ENCODE measurements at places on chromosomes 3 and 15. TPM values are rescaled to one million over a fixed set of nuclear protein-coding genes. Genes with fewer than 3 reads are reported as not detected.

Gene PSTPIP1
- 187 TPM for total RNA-seq

Gene GPR27
- 3.0 TPM for total RNA-seq

DNA sequence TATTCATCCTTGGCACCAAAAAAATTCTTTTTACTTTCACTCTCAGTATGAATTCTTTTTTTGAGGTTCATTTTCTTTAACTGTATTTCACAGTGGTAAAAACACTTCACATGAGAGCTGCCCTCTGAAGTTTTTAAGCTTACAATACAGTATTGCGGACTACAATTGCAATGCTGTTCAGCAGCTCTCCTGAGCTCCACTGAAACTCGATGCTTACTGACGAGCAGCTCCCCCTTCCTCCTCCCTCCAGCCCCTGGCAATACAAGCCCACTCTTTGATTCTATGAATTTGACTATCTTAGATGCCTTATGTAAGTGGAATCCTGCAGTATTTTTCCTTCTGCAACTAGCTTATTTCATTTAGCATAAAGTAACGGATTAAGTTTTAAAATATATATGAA, 183.4 kb downstream of the ADAMTS17 start:
- no peak for DNase-seq

- DNase-seq, result no peak
Observed at GRCh38 chr3:148962513-148962912, 28.8 kb upstream of the GYG1 start.

DNA sequence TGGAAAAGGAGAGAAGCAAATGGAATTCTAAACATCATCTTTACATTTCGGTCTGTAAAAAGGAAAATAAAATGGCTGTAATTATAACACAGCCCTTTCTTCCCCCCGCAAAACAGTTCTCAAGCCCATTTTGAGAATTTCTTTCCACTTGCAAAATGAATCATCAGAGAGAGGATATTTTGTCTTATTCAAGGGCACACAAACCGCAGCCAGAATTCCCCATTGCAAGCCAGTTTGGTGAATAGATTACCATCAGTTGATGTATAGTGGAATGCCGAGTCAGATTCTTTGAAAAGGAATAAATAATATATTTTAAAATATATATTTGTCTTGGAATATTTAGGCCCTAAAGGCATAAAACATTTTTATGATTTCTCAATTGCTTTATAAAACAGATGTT, 420.4 kb upstream of the SEMA6D start:
- no peak for DNase-seq

DNA sequence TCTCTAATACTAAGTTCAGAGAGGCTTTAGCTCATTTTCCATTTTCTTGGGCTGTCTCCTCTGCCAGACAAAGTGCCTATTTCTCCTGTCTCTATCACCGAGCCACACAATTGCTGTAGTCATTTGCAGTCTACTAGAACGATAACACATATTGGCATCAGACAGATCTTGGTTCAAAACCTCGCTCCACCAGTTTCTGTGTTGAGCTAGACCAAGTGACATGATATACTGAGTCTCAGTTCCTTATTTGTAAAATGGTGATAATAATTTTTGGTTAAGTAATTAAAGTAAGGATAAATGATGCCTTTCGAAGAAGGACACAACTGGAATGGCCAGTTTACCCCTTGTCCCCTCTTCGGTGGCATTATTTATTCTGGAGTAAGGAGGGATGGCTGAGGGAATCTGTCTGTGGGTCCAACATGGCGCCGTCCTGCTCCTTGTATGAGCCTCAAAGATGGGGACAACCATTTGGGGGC, 398 bp upstream of the RAB7A start:
- DNase-seq, result no peak

All from activated CD4-positive, alpha-beta memory T cell treated with anti-CD3 and anti-CD28 coated beads, Interleukin-2, amount 10 ng/mL, durations not matched to agents 7 days and 5 days (primary cell).